ENCODE measurements at places on chromosomes 11 and 22.

DNA sequence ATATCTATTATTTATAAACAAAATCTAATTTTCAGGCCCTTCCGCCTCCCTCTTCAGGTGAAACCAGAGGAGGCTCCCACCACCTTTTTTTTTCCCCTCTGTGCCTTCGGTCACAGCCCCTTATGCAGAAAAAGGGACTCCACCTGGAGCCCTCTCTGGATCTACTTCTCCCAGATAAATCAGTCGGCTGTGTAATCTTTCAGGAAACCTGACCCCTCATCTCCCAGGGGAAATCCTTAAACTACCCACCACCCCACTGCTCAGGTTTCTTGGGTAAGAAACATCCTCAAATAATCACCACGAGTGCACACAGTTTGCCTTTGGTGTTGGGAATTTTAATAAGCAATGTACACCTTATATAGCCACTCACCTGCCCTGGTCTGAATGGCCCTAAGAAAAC, 104.2 kb downstream of the NAV2 start:
- no peak for DNase-seq

- DNase-seq, result no peak
These were observed at the start of gene CRYBA4 for GRCh38 chr22:26621663-26622062. Gene CRYBA4 (plus strand): TSS chr22:26621963. CDS start chr22:26622597, 634 bp downstream.

- no peak for DNase-seq
These were observed 562.0 kb downstream of the MN1 start for GRCh38 chr22:27239520-27239919.

GRCh38 chr22:24503137-24503842, 8.2 kb downstream of the UPB1 start:
- DNase-seq, result no peak

DNA sequence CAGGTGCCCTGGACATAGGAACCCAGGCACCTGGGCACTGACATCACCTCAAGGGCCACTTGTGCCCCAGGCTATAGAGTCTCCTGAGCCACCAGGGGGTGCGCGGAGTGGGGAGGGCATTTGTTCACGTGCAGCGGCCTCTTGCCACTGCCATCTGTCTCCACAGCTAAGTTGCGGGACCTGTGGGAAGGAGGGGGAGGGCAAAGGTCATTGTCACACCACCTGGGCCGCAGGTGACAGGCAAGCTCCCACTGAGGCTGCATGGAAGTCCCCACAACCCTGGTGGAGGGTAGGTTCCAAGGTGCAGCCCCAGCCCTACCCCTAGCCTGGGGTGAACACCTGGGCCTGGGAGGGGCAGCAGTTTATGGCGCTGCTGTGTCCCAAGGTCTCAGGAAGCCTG, 79.5 kb downstream of the PIWIL3 start:
- no peak for DNase-seq
